ENCODE measurements at places on chromosomes 2 and 18.

- no peak for DNase-seq
- peaks cover 8% of the 10 kb centered on the region for H3K4me1 ChIP-seq
- H3K27me3 ChIP-seq = peaks cover 10% of the 10 kb centered on the region
- H3K27ac ChIP-seq = no peak overlapping the region
- no peaks in the 10 kb centered on the region for H3K36me3 ChIP-seq
Measured at GRCh38 chr18:77208964-77209363, 40.7 kb upstream of the GALR1 start.

DNA sequence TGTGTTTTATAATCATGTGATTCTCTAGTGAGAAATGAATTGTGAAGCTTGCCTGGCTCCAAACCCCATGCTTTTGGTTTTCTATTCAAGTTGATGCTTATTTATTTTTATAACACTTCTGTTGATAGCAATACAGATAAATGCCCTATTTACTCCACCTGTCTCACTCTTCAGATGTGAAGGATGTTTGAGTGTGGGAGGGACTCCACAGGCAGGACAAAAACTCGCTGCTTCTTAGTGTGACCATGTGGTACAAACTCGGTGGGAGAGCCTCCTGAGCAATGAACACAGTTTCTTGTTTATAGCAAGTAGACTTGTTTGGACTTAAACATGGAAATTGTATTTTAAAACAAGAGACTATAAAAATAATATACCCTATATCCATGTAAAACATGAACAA, 219.7 kb downstream of the GULP1 start:
- no peaks in the 10 kb centered on the region for H3K36me3 ChIP-seq
- no peak for DNase-seq
- H3K4me3 ChIP-seq = no peak overlapping the region
- no peaks in the 10 kb centered on the region for H3K27me3 ChIP-seq

GRCh38 chr2:38959938-38960608, 70.4 kb downstream of the ARHGEF33 start:
- H3K36me3 ChIP-seq = peaks cover 6% of the 10 kb centered on the region
- peak; percentile 23 for DNase-seq
- peaks cover 2% of the 10 kb centered on the region for H3K27me3 ChIP-seq
- H3K4me3 ChIP-seq = no peak overlapping the region

DNA sequence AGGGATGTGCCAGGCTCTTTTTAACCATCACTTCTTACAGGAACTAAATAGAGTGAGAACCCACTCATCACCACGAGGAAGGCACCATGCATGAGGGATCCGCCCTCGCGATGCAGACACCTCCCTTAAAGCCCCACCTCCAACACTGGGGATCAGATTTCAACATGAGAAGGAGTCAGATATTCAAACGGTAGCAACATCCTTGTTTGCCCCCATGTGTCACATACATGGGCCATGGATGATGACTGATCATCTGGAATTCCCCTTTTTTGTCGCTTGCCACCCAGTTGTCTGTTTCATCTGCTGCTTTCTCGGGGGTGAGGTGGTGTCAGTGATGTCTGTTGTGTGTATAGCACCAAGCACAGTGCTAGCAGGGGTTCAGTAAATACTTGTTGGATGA, 57.9 kb downstream of the NCK2 start:
- no peaks in the 10 kb centered on the region for H3K27me3 ChIP-seq
- peaks cover 13% of the 10 kb centered on the region for H3K36me3 ChIP-seq
- H3K27ac ChIP-seq = peak overlapping the region; percentile 38
- H3K4me3 ChIP-seq = no peak overlapping the region
- peaks cover 57% of the 10 kb centered on the region for H3K4me1 ChIP-seq

- H3K4me3 ChIP-seq = no peak overlapping the region
- no peaks in the 10 kb centered on the region for H3K36me3 ChIP-seq
- no peak overlapping the region for H3K27ac ChIP-seq
- H3K27me3 ChIP-seq = no peaks in the 10 kb centered on the region
Measured at GRCh38 chr18:32333781-32334180, 136.9 kb downstream of the GAREM1 start.

DNA sequence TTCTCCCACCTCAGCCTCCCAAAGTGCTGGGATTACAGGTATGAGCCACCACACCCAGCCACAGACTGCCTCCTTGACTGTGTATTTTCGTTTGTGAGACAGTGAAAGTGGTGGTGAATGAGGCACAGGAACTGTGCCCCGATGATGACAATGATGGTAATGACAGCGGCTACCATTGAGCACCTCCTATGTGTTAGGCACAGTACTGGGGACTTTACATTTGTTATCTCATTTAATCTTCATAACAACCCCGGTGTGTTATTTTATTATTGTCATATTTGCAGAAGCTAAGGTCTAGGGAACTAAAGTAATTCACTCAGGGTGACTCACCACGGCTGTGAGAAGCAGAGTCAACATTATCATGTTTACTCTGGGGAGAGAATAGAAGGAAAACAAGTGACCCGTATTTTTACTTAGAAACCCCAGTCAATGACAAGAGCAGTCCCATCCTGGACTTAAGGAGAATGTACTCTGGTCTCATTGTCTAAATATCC, 77.6 kb upstream of the ALPP start:
- no peak overlapping the region for H3K27ac ChIP-seq
- H3K27me3 ChIP-seq = no peaks in the 10 kb centered on the region
- H3K4me3 ChIP-seq = no peak overlapping the region
- H3K4me1 ChIP-seq = no peaks in the 10 kb centered on the region
- DNase-seq = no peak

GRCh38 chr2:103819599-103819998, 1034.3 kb upstream of the POU3F3 start:
- DNase-seq = no peak
- no peaks in the 10 kb centered on the region for H3K4me1 ChIP-seq
- peaks cover 4% of the 10 kb centered on the region for H3K27me3 ChIP-seq
- H3K27ac ChIP-seq = no peak overlapping the region
- no peak overlapping the region for H3K4me3 ChIP-seq
- H3K36me3 ChIP-seq = no peaks in the 10 kb centered on the region

- no peaks in the 10 kb centered on the region for H3K4me1 ChIP-seq
- no peaks in the 10 kb centered on the region for H3K27me3 ChIP-seq
- DNase-seq = no peak
- no peak overlapping the region for H3K4me3 ChIP-seq
- no peak overlapping the region for H3K27ac ChIP-seq
- no peaks in the 10 kb centered on the region for H3K36me3 ChIP-seq
Measured at GRCh38 chr2:188645986-188646385, 328.2 kb upstream of the COL3A1 start.

DNA sequence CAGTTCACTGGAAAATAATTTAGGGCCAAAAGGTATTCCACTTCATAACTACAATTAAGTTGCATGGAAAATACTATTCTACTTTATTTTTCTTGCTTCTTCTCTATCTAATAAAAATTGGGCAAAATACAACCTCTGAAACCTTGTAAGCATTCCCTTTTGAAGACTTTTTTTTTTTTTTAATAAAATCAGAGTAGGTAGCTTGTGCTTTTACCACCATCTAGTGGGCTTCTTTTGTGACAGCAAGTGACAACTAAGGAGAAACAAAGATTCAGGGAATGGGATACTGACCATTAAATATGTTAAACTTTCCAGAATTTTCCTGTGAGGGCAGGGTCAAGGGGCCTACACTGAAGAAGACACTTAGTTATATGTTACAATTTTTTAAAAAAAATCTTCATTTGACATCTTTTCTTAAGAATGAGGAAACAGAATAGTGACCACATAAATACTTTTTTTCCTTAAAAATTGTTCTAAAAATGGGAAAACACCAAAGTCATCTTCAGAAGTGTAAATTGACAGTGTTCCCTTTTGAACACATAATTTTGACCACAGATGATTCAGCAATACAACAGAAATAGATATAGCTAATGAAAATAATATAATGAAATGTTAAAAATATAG, 1183.2 kb upstream of the ACVR2A start:
- H3K27ac ChIP-seq = no peak overlapping the region
- peaks cover 10% of the 10 kb centered on the region for H3K4me1 ChIP-seq
- no peak overlapping the region for H3K4me3 ChIP-seq
- peaks cover 2% of the 10 kb centered on the region for H3K36me3 ChIP-seq

DNA sequence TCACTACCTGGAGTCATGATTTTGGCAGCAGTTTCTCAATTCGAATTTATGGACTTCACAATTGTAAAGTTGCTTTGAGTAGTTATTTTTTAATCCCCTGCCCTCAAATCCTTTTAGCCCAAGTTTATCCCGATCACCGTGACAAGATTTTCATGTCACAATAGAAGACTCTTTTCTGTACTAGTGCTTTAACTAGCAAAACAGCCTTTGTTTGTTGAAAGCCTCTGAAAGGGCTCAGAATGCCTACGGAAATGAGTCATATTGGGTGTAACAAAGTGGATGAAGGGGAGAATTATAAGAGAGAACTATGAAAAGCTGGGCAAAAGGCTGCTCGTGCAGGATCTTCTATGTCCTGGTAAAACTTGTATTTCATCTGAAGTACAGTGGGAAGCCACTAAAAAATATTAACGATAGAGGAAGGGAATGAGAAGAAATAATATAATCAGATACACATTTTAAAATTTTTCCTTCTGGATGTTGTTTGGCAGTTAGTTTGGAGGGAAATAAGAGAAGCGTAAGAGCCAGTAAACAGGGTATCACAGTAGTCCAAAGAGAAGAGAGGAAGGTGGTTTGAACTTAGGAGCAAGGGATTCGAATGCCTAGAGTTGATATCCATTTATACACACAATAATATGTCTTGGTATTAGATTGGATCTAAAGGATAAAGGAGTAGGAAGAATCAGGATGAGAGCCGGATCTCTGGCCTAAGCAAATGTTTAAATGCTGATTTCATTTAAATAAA, 114.9 kb downstream of the GALNT13 start:
- H3K27me3 ChIP-seq = no peaks in the 10 kb centered on the region
- no peaks in the 10 kb centered on the region for H3K36me3 ChIP-seq
- no peak overlapping the region for H3K4me3 ChIP-seq

- DNase-seq = no peak
- H3K27ac ChIP-seq = no peak overlapping the region
- H3K27me3 ChIP-seq = no peaks in the 10 kb centered on the region
- peaks cover 26% of the 10 kb centered on the region for H3K36me3 ChIP-seq
- peaks cover 19% of the 10 kb centered on the region for H3K4me1 ChIP-seq
Measured at GRCh38 chr2:101023327-101024107, 21.4 kb downstream of the RPL31 start.

- no peak overlapping the region for H3K27ac ChIP-seq
- no peak for DNase-seq
- no peaks in the 10 kb centered on the region for H3K27me3 ChIP-seq
- H3K4me3 ChIP-seq = no peak overlapping the region
Measured at GRCh38 chr2:181934694-181935093, 43.2 kb downstream of the ITPRID2 start.

DNA sequence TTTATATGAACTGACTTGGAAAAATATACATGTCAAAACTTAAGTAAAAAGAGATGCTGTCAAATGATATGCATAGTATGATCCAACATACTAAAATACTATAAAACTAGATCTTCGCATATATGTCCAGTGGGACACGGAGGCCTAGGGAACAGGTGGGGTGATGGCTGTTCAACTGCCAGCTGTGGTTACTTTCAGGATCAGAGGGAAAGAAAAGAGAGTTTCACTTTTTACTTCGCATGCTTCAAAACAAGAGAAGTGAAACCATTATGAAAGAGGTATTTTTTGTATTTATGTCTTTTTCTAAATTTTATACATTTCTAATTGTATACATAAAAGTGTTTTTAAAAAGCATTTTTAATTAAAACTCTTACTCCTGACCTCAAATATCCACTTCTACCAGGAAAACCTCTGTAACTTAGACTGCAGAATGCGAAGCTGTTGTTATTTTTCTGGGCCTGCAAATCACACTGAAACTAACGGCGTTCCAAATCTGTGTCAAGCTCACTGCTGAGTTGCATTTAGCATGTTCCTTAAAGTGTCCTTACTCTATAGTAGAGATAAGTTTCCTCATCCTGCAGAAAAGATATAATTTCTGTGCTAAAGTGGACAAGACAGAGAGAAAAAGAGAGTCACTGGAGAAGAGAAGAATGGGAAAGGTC, 97.8 kb upstream of the SLC35G4 start:
- H3K27ac ChIP-seq = no peak overlapping the region
- no peak overlapping the region for H3K4me3 ChIP-seq
- H3K27me3 ChIP-seq = no peaks in the 10 kb centered on the region
- no peaks in the 10 kb centered on the region for H3K36me3 ChIP-seq

DNA sequence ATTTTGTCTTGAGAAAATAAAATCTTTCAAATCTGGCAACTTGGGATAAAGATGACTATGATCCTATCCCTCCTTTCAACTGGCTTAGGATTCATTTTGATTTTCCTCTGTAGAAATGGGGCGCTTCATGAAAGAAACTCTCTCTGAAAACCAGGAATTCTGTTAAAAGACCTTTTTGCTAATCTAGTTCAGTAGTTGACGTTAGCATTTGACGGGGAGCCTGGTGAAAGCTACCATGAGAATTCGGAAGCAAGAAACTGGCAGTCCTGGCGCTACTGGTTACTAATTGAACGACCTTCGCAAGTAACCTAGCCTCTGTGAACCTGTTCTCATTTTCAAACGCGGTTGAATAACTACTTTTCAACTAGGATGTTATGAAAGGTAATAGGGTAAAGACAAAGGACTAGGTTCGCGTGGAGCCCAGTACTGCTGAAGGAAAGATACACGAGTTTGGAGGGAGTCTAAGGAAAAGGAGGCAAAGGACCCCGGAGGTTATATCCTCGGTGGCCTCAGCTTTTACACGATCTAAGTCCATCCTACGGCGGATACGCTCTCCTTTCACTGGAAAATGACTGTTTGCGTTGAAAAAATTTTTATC, 604 bp upstream of the STK11IP start:
- H3K36me3 ChIP-seq = no peaks in the 10 kb centered on the region
- no peak for DNase-seq
- H3K4me3 ChIP-seq = peak overlapping the region; percentile 100
- peaks cover 33% of the 10 kb centered on the region for H3K4me1 ChIP-seq

GRCh38 chr18:25236736-25237135, 115.2 kb downstream of the ZNF521 start:
- peaks cover 28% of the 10 kb centered on the region for H3K4me1 ChIP-seq
- no peak for DNase-seq
- H3K4me3 ChIP-seq = no peak overlapping the region
- H3K27ac ChIP-seq = no peak overlapping the region
- H3K27me3 ChIP-seq = no peaks in the 10 kb centered on the region

DNA sequence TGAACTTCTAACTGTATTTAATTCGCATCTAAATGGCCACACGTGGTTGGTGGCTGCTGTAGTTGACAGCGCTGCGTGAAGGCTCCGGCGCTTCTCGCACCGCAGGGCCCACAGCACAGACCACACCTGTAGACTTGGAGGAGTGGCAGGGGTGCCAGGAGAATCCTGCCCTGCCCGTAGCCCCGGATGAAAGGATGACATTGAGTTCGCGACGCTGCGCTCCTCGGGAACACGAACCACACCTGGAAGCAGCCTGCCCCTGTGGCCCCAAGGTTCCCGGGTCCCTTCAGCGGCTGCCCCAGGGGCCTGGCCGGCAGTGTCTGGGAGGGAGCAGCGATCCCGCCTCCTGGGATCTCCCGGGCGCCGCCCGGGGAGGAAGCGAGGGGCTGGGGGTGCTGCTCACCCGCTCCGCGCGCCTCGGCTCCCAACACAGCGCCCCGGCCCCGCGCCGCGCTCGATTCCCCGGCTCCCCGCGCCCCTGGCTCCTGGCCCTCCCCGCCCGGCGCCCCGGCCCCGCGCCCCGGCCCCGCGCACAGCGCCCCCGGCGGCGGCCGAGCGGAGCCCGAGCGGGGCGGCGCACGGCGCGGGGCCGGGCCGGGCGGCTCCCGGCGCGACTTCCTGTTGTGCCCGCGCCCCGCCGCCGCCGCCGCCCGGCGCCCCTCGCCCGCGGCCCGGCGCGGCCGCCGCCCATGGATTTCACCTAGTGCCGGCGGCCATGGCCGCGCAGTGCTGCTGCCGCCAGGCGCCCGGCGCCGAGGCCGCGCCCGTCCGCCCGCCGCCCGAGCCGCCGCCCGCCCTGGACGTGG, at the start of gene RNPEPL1:
Gene RNPEPL1, plus strand, starts transcription at position 613 of the 806 bp plus-strand sequence. Its CDS starts 103 bp downstream, at position 716.
- peaks cover 25% of the 10 kb centered on the region for H3K4me1 ChIP-seq
- H3K4me3 ChIP-seq = peak within 1 kb of the TSS; percentile 90
- H3K36me3 ChIP-seq = no peaks in the 10 kb centered on the region
- H3K27me3 ChIP-seq = peaks cover 8% of the 10 kb centered on the region

Data from neural crest cell (in vitro differentiated cells).